Muscle of leg (tissue), 16 donors: ENCODE measurements at places on chromosomes 1 and 21. TPM values are rescaled to one million over a fixed set of nuclear protein-coding genes. Genes with fewer than 3 reads are reported as not detected.

- H3K4me1 ChIP-seq = peaks cover 15% of the 10 kb centered on the region
- no peaks in the 10 kb centered on the region for H3K36me3 ChIP-seq
- H3K27me3 ChIP-seq = no peaks in the 10 kb centered on the region
- no peak overlapping the region for H3K4me3 ChIP-seq
These were observed 477.2 kb upstream of the CAMK1G start for GRCh38 chr1:209106237-209106741.

GRCh38 chr1:109884242-109884891 lies 26.3 kb upstream of the CSF1 start:
- peaks cover 14% of the 10 kb centered on the region for H3K27me3 ChIP-seq
- H3K4me1 ChIP-seq = peaks cover 53% of the 10 kb centered on the region
- no peak overlapping the region for H3K4me3 ChIP-seq
- peak overlapping the region; percentile 59 for H3K27ac ChIP-seq
- no peaks in the 10 kb centered on the region for H3K36me3 ChIP-seq

CELA2A gene
- 0.13 TPM for total RNA-seq

GRCh38 chr1:95415146-95415545 lies 181.1 kb downstream of the RWDD3 start:
- H3K27me3 ChIP-seq = no peaks in the 10 kb centered on the region
- H3K4me1 ChIP-seq = no peaks in the 10 kb centered on the region
- peak; percentile 62 for DNase-seq
- H3K27ac ChIP-seq = no peak overlapping the region

RGS7 gene
- 0.13 TPM for total RNA-seq

GRCh38 chr1:31239653-31240241 lies at the start of gene NKAIN1:
TSS of gene NKAIN1 (minus strand) at chr1:31239887. CDS start at chr1:31239547, 340 bp downstream.
- H3K27me3 ChIP-seq = peaks cover 48% of the 10 kb centered on the region
- peaks cover 9% of the 10 kb centered on the region for H3K4me1 ChIP-seq
- peak within 1 kb of the TSS; percentile 33 for H3K4me3 ChIP-seq
- H3K36me3 ChIP-seq = no peaks in the 10 kb centered on the region
- DNase-seq = peak; percentile 34

CA6 gene
- total RNA-seq = not detected

GRCh38 chr1:72324451-72324850 lies 42.1 kb upstream of the NEGR1 start:
- no peak overlapping the region for H3K4me3 ChIP-seq
- H3K27ac ChIP-seq = no peak overlapping the region
- DNase-seq = no peak
- H3K36me3 ChIP-seq = no peaks in the 10 kb centered on the region

DNA sequence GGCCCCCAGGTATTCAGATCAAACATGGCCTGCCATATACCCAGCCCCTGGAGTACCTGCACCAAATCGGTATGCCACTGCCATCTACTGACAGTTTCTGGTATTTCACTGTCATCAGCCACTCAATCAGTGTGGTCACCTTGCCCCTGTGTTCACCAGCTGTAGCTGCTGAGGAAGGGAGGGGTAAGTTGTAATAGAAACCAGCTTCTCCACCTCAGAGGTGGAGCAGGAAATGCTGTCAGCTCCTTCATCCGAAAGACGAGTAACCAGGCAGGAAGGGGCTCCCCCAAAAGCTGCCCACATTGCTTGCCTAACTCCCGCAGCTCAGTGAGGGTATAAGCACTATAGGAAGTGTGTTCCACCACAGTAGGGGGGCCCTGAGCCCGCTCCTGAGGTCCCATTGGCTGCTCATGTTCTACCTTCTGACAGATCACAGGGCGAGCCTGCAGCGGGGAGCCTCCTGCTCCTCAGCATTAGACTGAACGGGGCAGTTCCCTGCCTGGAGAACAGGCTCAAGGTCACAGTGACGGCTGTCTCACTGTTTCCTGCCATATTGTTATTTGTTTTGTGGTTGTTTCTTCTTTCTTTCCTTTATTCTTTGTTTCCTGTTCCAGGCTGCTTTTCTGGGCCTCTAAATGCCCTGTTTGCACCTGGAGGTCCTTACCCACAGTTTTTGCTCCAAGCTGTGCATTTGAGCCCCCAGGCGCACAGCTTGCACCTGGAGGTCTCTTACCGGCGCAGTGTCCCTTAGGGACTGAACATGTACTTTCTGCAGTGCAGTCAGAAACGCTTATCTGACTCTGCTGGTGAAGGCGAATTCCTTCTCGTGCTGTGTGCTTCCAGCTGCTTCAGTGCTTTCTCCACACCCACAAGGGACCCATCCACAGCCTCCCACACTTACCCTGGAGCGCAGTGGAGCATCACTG lies 1638.3 kb downstream of the MRPL39 start:
- no peaks in the 10 kb centered on the region for H3K27me3 ChIP-seq
- peak; percentile 13 for DNase-seq
- no peaks in the 10 kb centered on the region for H3K4me1 ChIP-seq
- no peaks in the 10 kb centered on the region for H3K36me3 ChIP-seq
- no peak overlapping the region for H3K27ac ChIP-seq
- no peak overlapping the region for H3K4me3 ChIP-seq

LCE1C gene
- total RNA-seq = not detected

- DNase-seq = no peak
- no peaks in the 10 kb centered on the region for H3K27me3 ChIP-seq
- H3K36me3 ChIP-seq = no peaks in the 10 kb centered on the region
- no peak overlapping the region for H3K27ac ChIP-seq
- no peaks in the 10 kb centered on the region for H3K4me1 ChIP-seq
These were observed 258.3 kb downstream of the MATN1 start for GRCh38 chr1:30465096-30465495.

- peaks cover 15% of the 10 kb centered on the region for H3K4me1 ChIP-seq
- H3K27ac ChIP-seq = no peak overlapping the region
- no peak for DNase-seq
- H3K36me3 ChIP-seq = no peaks in the 10 kb centered on the region
- no peaks in the 10 kb centered on the region for H3K27me3 ChIP-seq
These were observed 14.1 kb upstream of the GPX7 start for GRCh38 chr1:52588027-52588426.

GRCh38 chr1:176178316-176178715 lies 28.8 kb downstream of the COP1 start:
- DNase-seq = no peak
- H3K36me3 ChIP-seq = peaks cover 10% of the 10 kb centered on the region
- H3K27ac ChIP-seq = no peak overlapping the region

- H3K4me1 ChIP-seq = no peaks in the 10 kb centered on the region
- H3K27ac ChIP-seq = no peak overlapping the region
- H3K4me3 ChIP-seq = no peak overlapping the region
- DNase-seq = no peak
- no peaks in the 10 kb centered on the region for H3K36me3 ChIP-seq
These were observed 804.6 kb upstream of the ADGRL4 start for GRCh38 chr1:79811173-79811572.

- no peaks in the 10 kb centered on the region for H3K4me1 ChIP-seq
- no peak for DNase-seq
- H3K36me3 ChIP-seq = no peaks in the 10 kb centered on the region
- H3K4me3 ChIP-seq = no peak overlapping the region
These were observed 210.9 kb downstream of the LTN1 start for GRCh38 chr21:28781602-28782276.

PUSL1 gene
- total RNA-seq = 7.8 TPM

- H3K4me1 ChIP-seq = peaks cover 25% of the 10 kb centered on the region
- no peaks in the 10 kb centered on the region for H3K36me3 ChIP-seq
- no peaks in the 10 kb centered on the region for H3K27me3 ChIP-seq
- H3K27ac ChIP-seq = peak overlapping the region; percentile 98
- peak overlapping the region; percentile 70 for H3K4me3 ChIP-seq
- no peak for DNase-seq
These were observed 1.4 kb upstream of the PIK3R3 start for GRCh38 chr1:46133781-46134350.

DNA sequence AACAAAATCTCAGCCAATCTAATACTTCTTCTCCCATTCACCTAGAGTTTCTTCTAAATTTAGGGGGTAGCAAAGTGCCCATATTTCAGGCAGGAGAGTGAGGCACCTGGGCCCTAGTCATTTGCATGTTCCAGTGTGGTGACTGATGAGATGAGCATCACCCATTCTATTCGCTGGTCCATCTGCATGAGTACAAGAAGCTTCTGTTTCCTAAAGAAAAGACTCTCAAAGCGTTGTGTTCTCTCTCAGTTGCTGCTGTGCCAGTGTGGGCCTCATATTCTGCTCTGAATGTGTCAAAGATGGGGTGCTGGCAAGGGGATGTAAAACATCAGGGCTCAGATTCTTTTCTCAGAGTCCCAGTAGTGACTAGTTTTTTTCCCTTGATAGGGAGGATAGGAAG lies 16.1 kb upstream of the DPYD start:
- H3K4me1 ChIP-seq = no peaks in the 10 kb centered on the region
- no peaks in the 10 kb centered on the region for H3K36me3 ChIP-seq
- no peak overlapping the region for H3K4me3 ChIP-seq
- H3K27ac ChIP-seq = no peak overlapping the region
- H3K27me3 ChIP-seq = no peaks in the 10 kb centered on the region

KCNE1 gene
- 0.31 TPM for total RNA-seq

CD1B gene
- total RNA-seq = 0.09 TPM

DNA sequence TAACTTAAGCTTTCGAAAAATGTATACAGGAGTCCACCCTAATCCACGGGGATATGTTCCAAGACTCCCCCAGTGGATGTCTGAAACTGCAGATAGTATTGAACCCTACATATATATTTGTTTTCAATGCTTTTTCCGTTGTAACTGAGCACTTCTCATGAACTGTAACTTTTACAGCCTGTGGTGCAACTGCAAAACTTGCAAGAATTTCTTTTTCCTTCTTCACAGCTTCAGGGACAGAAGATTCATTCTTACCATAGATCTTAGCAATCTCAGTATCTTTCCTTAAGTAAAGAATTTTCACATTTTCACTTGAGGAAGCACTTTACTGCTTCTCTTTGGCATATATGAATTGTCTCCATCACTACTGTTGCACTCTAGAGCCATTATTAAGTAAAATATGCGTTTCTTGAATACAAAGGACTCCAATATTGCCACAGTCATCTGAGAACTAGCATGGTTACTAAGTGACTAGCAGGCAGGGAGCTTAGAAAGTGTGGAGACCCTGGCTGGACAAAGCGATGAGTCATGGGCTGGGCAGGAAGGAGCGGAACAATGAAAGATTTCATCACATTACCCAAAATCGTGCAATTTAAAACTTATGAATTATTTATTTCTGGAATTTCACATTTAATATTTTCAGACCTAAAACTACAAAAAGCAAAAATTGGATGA lies 14.1 kb downstream of the DPYD start:
- H3K36me3 ChIP-seq = no peaks in the 10 kb centered on the region
- no peak overlapping the region for H3K27ac ChIP-seq
- no peak overlapping the region for H3K4me3 ChIP-seq
- peak; percentile 29 for DNase-seq

DNA sequence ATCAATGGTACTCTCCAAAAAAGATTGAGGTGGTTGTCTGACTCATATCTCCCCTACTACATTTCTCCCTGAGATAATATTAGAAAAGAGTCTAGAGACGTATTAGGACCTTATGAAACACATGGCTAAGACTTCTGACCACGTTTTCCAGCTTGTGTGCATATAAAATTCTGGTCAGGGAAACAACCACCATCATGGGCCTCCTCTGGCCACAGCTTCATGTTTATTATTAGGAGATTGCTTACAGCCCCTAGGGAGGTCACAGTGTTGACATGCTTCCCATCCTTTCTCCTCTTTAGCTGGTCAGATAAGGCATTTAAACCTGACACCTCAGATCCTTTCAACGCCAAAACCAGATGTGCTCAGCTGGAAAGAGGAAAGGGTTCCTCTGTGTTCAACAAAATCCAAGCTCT lies 620.2 kb downstream of the PLPP3 start:
- H3K36me3 ChIP-seq = no peaks in the 10 kb centered on the region
- H3K27ac ChIP-seq = no peak overlapping the region
- no peak overlapping the region for H3K4me3 ChIP-seq
- peak; percentile 42 for DNase-seq

GRCh38 chr1:211095381-211095780 lies 38.6 kb downstream of the KCNH1 start:
- no peak overlapping the region for H3K27ac ChIP-seq
- no peaks in the 10 kb centered on the region for H3K36me3 ChIP-seq
- H3K4me3 ChIP-seq = no peak overlapping the region
- DNase-seq = no peak

TRIM58 gene
- 1.6 TPM for total RNA-seq

SLC44A5 gene
- 0.27 TPM for total RNA-seq

GRCh38 chr1:219414250-219414649 lies 198.7 kb downstream of the ZC3H11B start:
- H3K36me3 ChIP-seq = no peaks in the 10 kb centered on the region
- H3K27me3 ChIP-seq = no peaks in the 10 kb centered on the region
- no peaks in the 10 kb centered on the region for H3K4me1 ChIP-seq
- H3K27ac ChIP-seq = no peak overlapping the region

DNA sequence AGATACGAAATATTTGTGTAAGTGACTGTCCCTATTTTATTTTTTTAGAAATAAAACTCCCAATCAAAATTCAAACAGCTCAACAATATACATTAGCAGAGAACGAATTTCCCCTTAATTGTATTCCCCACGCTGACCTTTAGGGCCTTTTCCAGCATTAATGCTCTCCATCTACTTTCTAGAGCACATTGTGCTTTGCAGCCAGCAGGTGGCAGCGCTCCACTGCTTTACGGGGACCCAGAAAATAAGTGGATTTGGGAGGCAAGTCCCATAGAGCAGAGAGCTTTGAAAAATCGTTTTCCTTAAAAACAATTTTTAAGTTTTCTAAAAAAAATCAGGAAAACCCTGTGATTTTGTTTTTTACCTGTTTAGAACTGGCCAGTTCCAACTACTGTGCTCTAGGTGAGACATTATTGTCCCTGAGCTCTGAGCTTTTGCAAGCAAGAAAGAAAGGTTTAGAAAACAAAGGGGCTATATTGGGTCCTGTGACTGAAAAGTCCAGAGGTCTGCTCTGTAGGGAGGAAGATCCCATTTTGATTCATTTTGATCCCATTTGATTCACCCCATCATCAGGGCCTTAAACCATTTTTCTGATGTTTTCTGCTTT lies 144.4 kb upstream of the ZNF644 start:
- H3K4me3 ChIP-seq = no peak overlapping the region
- H3K4me1 ChIP-seq = no peaks in the 10 kb centered on the region
- no peak overlapping the region for H3K27ac ChIP-seq
- DNase-seq = peak; percentile 78
- no peaks in the 10 kb centered on the region for H3K36me3 ChIP-seq

- peak; percentile 74 for DNase-seq
- no peaks in the 10 kb centered on the region for H3K27me3 ChIP-seq
- H3K4me3 ChIP-seq = no peak overlapping the region
- peak overlapping the region; percentile 66 for H3K27ac ChIP-seq
- peaks cover 28% of the 10 kb centered on the region for H3K4me1 ChIP-seq
These were observed 37.1 kb downstream of the CCN1 start for GRCh38 chr1:85617633-85618100.
